GM23248 (cell line): ENCODE measurements at places on chromosomes 3 and 15. TPM values are rescaled to one million over a fixed set of nuclear protein-coding genes. Genes with fewer than 3 reads are reported as not detected.

- peak; percentile 46 for DNase-seq
Measured at GRCh38 chr15:69729167-69729748, 276.6 kb downstream of the RPLP1 start.

DNA sequence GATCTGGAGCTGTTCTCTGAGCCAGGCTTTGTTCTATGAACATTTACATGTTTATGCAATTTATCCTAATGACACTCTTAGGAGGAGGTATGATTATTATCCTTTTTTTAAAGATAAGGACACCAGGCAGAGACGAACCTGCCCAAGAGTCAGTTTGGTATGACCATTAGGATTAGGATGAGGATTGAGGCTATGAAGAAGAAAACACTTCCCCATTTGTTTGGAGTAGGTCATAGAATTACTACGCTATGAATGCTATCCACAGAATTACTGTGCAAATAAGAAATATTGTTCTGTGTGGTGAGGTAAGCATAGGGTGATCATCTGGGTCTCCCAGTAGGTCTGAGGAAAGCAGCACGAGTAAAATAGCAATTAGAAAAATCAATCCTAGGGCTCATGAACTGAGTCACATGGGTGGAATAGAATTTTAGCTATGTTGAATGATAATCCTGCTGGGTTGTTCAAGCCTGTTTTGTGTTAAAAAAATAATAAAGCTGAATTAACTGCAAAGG, 23.9 kb downstream of the EIF4E3 start:
- DNase-seq, result no peak

DNA sequence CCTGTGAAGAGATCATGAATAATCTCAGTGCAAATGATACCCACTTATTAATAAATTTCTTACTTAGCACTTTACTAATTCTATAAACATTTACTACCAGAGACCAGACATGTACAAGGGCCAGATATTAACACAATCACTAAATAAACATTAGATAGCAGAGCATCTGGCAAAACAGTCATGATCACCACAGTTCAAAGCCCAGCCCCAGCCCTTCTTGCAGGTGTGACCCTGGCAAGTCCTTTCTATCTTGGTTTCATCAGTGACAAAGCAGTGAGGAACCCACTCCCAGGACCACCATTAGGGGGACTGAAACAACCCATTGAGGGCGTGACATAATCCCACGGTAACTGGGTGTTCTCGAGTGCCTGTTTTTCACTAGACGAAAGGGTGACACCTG, 11.6 kb downstream of the ZXDC start:
- DNase-seq, result no peak

- peak; percentile 12 for DNase-seq
Measured at GRCh38 chr3:152019508-152019907, 146.1 kb downstream of the SUCNR1 start.

POTEB gene
- polyA plus RNA-seq, result not detected in 2 replicates

ARGFX gene
- not detected in 2 replicates for polyA plus RNA-seq
